ENCODE measurements at places on chromosomes 5 and 9. TPM values are rescaled to one million over a fixed set of nuclear protein-coding genes. Genes with fewer than 3 reads are reported as not detected.

- no peak for DNase-seq
Observed at GRCh38 chr5:145385276-145385675, 449.9 kb downstream of the PRELID2 start.

DNA sequence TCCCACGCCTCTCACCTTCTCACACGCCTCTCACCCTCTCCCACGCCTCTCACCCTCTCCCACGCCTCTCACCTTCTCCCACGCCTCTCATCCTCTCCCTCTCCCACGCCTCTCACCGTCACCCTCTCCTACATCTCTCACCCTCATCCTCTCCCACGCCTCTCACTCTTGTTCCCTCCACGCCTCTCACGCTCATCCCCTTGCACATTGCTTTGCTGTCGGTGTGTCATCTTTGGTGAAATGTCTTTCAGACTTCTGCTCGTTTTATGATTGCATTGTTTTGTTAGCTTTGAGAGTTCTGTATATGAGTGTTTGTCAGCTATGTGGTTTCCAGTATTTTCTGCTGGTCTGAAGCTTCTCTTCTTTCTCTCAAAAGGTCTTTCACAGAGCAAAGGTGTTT lies 102.7 kb downstream of the EHMT1 start:
- DNase-seq, result no peak

GRCh38 chr5:177198738-177199137 lies 65.2 kb downstream of the NSD1 start:
- DNase-seq, result no peak

RNF14 gene
- 62.7 TPM for total RNA-seq

DNA sequence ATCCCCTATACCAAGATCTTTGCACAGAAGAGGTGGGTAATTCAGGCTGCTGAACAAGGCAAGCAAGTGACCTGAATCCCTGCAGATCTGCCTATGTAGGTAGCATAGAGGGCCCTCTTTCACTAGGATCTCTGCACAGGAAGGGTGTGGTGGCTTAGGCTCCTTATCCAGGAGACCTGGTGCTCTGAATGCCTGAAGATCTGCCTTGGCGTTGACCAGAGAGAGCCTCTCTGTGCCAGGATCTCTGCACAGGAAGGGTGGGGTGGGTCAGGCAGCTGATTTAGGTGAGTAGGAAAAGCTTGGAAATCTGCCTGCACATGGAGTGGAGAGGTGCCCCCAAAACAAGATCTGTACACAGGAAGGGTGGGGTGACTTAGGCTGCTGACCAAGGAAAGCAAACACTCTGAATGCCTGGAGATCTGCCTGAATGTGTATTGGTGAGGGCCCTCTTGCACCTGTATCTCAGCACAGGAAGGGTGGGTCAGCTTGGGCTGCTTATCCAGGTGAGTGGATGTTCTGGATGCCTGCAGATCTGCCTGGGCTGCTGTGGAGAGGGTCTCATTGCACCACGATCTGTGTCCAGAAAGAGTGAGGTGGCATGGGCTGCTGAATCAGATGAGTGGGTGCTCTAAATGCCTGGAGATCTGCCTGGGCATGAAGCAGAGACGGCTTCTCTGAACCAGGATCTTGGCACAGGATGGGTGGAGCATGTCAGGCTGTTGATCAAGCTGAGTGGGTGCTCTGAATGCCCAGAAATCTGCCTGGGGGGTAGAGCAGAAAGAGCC lies 365.9 kb downstream of the DMAC1 start:
- no peak for DNase-seq

TNC gene
- 29.4 TPM for total RNA-seq

PCDHA4 gene
- 8.0 TPM for total RNA-seq

GRCh38 chr5:172266071-172266675 lies 17.4 kb downstream of the UBTD2 start:
- DNase-seq, result no peak

- DNase-seq, result no peak
Observed at GRCh38 chr5:5387777-5388176, 34.7 kb upstream of the ICE1 start.

DNA sequence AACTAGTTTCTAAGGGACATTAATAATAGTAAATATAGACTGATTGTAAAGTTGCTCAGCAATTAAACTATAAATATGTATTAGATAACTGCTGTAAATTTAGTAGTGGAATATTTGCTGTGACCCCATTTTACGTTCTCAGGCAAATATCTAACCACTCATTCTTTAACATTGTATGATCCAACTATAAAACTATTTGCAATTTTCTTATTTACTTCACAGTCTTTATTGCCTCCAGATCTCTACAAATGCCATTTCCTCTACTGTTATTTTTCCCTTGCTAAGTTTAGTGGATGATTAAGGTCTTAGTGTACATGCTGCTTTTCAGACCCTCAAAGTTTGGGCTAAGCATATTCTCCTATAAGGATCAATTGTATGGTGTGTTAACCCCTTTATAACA lies 526.2 kb upstream of the ST8SIA4 start:
- DNase-seq, result no peak
